ENCODE measurements at places on chromosomes 1 and 21.

GRCh38 chr1:203839081-203839480 lies 22.3 kb upstream of the SNRPE start:
- DNase-seq: no peak

DNA sequence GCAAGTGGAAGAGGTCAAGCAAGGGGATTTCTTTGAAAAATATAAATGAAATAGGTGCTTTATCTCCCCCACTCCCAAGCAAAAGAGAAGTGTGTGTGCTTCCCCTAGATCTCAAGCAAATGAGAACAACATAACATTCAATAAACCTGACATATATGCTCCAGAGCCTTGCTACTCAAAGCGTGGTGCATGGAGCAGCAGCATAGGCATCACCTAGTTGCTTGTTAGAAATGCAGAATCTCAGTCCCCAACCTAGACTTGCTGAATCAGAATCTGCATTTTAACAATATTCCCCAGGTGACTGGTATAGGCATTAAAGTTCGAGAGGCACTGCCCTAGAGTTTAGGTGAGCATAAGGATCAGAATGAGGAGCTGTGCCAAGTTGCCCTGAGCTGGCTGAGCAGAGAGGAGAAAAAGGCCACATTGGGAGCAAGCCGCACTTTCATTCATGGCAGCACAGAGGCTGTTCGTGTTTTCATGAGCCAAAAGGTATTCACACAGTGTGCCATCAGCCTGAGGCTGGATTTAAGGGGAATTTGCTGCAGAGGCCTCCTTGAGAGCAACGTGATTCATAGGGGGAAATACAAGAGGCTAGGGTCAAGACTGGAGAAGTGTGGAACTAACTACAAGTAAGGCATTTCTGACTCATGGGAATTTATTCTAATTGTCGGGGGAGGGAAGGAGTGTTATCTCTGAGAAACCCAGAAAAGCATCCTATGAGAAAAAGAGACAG lies 14.3 kb upstream of the LPAR3 start:
- no peak for DNase-seq

- no peak for DNase-seq
Observed at GRCh38 chr1:83641206-83641658, 357.7 kb downstream of the TTLL7 start.

- DNase-seq: no peak
Observed at GRCh38 chr1:5010656-5011055, 356.2 kb downstream of the AJAP1 start.

DNA sequence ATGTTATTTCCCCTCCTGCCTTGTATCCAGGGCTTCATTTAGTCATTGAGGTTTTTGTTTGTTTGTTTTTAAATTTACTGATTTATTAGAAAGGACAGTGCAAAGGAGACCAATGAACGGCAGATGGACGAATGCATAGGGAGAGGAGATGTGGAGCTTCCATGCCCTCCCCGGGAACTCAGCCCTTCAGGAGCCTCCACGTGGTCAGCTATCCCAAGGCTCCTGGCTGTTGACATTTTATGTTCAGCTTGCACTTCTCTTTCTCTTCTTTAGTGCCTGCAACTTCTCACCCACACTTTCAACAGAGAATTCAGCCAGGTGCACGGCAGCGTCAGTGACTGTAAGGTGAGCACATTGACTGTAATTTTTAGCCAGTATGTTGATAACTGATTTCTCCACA lies 30.7 kb upstream of the PGD start:
- DNase-seq: no peak

DNA sequence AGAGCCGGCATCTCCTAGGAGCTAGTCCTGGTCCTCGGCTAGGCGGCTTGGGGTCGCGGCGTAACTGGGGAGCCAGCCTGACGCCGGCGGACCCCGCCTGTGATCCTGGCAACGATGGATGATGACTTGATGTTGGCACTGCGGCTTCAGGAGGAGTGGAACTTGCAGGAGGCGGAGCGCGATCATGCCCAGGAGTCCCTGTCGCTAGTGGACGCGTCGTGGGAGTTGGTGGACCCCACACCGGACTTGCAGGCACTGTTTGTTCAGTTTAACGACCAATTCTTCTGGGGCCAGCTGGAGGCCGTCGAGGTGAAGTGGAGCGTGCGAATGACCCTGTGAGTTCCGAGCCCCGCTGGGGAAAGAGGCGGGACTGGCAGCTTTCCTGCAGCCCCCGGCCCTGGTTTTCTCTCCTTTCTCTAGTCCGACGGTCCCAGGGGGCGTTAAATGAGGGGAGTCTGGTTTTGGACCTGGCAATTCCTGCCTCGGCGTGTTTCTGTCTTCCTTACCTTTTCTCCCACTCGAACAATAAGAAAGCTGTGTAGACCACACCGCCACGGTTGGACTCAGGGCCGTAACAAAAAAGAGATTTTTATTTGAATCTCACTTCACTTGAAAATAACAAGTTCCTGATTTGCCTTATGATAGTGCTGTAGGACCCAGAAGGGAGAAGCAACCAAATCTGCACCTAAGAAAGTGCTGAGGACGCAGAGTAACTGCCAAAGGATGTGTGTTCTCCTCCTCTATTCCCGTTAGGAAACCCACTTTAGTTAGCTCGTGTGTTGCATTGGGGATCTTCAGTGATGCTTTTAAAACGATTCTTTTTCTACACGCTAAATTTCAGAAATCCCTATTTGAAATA lies at the start of gene SPRTN:
Gene SPRTN, plus strand, starts transcription at position 24 of the 859 bp plus-strand sequence. Its CDS starts 91 bp downstream, at position 115.
- DNase-seq: no peak

DNA sequence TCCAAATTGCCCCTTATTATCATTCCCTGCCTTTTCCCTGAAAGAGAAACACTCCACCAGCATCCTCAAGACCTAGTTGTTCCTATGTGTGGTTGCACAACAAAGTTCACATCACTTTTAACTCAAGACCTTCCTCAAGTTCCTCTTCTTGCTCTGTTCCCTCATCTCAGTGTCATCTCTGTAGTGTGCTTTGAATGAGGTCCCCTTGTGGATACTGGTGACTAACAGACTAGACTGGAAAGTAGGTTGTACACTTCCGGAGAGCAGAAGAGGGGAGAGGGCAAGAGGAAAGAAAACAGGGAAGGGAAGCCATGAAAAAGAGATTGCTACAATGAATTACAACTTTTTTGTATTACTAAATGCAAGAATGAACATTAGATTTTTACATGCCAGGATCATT lies 853.8 kb downstream of the USP25 start:
- DNase-seq: no peak

DNA sequence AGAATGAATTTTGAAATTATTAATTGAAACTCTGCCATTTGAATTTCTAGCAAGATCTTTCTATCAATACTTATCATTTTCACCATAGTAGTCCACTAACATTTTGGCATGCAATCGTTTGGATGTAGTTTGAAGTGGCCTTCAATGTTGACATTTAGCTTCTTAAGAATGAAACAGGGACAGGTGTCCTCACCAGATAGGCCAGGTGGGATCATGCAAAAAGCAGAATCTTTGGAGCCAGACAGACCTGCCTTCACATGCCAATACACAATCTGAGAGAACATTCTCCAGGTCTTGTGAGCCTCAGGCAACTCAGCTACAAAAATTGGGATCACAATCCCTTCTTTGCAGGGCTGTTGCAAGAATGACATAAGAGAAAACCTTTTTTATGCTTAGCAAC lies 18.3 kb upstream of the HSPA13 start:
- DNase-seq: no peak

DNA sequence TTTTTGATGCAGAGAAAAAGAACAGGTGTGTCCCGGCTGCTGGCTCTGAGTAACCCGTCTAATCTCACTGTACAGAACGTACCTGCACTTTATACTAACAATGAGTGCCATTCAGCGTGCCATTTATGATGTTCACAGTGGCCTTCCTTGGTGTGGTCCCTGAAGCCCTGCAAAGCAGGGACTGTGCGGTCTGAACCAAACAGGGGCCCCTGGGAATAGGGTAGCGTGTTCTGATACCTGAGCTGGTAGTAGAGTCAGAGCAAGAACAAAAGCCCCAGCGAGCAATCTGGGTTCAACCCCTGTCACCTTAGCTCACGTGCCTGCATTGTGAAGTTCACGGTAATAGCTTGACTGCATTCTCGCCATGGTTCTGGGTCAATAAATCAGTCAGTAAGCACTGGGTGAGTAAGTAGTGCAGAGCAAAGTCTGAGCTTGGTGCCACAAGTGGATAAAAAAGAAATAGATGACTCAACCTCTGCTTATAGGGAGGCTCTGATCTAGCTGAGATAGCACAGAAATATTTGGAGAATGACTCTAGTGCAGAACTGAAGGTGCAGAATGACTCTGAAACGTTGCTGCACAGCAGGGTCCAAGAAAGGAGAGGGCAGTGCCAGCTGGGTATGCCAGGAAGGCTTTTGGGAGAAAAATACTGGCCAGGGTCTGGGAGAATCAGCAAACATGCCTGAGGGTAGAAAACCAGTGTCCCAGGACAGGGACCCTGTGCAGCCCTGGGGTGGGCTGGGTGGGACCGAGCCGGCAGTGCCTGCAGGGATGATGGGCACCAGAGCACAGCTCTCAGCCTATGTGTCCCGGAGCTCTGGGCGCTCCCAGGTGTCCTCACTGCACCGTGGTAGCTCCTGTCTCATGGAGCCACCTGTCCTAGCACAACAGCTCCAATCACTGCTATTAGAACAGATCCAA lies 125.9 kb downstream of the RHOU start:
- no peak for DNase-seq

GRCh38 chr1:46087891-46088290 lies 44.5 kb downstream of the PIK3R3 start:
- no peak for DNase-seq

DNA sequence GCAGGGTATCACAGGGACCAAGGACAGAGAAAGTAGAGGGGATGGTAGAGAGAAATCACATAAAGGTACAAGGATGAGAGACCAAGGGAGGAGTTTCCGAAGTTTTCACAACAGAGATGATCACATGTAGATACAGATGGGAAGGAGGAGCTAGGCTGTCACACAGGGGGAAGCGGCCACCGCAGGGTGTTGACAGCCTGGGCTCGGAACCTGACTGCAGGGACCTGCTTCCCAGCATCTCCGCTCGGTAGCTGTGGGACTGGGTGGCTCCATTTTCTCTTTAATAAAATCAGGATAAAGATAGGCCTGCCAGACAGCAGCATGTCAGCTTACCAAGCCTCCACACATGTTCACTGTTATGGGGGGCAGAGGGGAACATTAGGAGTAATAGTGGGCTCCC lies 32.3 kb downstream of the CDCA8 start:
- DNase-seq: no peak

- DNase-seq: no peak
Observed at GRCh38 chr1:5708346-5709245, 283.6 kb downstream of the NPHP4 start.

- no peak for DNase-seq
Observed at GRCh38 chr21:23026878-23027277, 2028.7 kb downstream of the NCAM2 start.

DNA sequence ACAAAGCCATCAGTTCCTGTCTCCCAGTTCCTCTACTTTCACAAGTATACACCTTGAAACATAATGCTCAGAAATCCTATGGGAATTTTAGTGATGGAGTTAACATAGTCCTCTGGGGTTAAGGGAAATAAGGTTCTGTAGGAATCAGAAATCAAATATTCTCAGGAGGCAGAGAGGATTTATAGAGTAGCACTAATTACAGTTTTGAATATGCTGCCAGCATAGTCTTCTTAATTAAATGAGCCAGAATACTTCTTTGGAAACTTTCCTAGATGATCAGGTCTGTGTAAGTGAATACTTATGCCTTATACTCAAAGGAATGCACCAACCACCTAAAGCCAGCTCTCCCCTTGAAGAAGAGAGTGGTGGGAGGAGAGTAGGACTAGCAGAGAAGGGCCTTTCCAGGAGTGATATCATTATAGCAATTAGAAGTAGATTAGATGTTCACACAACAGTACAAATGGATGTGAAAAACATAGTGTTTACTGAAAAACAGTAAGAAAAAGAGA lies 31.4 kb upstream of the DIRAS3 start:
- no peak for DNase-seq

- no peak for DNase-seq
Observed at GRCh38 chr1:159933347-159933746, 8.0 kb upstream of the TAGLN2 start.

- DNase-seq: no peak
Observed at GRCh38 chr1:162609306-162609705, 23.0 kb upstream of the DDR2 start.

DNA sequence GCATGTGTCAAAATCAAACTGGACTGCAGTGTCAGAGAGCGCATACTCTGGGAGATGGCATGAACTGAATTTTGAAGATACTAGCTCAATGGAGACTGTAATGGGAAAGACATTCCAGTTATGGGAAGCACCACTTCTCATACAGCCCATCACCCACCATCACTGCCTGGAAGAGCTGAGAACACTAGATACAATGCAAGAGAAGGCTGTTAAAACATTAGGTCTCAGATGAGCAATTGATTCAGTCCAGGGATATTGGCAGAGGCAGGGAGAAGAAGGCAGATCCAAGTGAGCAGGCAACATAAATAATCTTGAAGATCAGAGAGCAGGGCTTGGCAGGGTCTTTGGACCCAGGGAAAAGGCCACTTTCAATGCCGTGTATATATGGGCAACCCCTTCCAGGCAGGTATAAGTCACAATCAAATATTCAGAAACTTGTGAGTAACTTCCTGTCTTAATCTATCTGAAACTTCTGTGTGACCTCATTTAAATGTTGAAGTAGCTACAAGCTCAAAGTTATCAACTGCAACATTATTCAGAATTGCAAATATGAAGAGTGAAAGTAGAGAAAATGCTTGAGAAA lies 290.3 kb upstream of the SGIP1 start:
- no peak for DNase-seq

DNA sequence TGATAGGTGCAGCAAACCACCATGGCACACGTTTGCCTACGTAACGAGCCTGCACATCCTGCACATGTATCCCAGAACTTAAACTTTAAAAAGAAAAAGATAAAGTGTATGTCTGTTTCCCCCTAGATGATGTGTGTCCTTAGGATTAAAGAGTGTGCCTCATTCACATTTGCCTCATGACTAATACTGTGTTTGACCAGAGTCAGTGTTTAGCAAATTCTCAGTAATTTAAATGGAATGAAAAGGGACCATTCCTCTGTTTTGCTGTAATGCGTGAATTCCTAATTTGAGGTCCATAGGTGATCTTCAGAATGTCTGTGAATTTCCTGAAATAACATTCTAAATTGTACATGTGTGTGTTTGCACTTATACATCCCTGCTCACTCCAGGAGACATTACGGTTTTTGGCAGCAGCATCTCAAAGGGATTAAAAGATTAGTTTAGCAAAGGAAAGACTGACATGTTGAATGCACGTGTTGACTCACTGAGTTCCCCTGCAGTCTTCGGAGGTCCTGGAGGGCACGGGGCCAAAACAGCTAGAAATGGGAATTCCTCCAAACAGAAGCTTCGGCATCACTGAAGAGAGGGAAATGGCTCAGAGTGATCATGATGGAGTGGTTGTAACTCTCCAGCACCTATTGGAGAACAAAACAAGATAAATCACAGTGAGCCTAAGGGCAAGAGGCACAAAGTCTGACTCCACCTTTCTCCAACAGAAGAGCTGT lies 19.1 kb upstream of the SLC35F3 start:
- DNase-seq: no peak

DNA sequence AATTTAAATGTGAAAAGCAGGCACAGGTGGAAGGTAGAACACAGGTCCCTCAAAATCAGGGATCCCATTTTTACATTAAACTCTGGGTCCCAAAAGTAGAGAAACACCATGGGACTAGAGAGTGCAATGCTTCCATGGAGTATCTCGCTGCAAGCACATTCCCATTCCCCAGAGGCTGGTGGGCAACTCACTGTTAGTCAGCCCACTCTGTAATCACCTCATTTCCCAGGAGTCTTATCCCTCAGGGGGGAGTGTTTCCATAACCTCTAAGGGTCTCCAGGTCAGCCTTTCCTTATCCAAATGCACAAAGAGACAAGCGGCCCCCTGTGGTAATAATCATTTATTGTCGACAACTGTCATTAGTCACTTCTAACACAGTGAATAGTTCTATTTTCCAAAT lies 490.1 kb upstream of the LRRC7 start:
- no peak for DNase-seq

GRCh38 chr21:18129526-18129925 lies 115.1 kb upstream of the CHODL start:
- no peak for DNase-seq

All from stimulated activated CD4-positive, alpha-beta T cell treated with anti-CD3 and anti-CD28 coated beads, Interleukin-4, amount 100 ng/mL, for 4 hours (primary cell).